ENCODE measurements at places on chromosomes 11 and 22. TPM values are rescaled to one million over a fixed set of nuclear protein-coding genes. Genes with fewer than 3 reads are reported as not detected.
A peak's percentile ranks its signal among the peaks of the same experiment; 100 is the strongest.

DNA sequence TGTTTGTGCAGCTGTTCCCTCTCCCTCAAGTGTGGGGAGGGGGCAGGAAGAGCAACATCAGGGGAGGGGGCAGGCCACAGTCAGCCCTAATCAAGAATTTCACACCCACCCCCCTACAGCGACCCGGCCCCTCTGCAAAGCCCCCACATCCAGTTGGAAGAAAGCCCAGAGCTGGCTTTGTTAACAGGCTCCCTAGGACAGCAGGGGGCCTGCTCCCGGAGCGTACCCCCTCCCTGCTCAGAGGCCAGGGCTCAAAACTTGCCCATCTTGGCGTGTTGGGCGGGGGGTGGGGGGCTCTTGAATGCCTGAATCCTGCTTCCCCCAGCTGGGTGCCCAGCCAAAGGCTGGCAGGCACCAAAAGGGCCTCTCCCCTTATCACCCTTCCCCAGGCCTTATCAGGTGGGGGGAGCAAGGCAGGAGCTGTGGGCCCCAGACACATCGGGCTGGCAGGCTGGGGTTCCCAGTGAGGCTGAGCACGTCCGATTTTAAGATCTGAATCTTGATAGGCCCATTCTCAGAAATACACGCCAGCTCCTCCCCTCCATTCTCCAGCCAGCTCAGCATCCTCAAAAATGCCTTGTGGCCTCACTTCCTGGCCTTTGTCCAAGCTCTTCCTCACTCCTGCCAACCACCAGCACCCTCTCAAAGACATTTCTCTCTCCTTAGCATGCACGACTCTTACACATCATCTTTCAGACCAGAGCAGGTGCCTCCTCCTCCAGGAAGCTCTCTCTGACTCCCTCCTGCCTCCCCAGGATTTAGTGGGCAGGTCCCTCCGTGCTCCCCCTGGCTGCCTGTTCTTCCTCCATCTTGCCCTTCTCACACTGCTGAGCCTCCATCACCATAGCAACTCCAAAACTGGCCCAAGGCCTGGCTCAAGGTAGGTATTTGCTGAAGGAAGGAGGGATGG lies 384.8 kb downstream of the MN1 start:
- no peaks in the 10 kb centered on the region for H3K27me3 ChIP-seq
- H3K4me1 ChIP-seq, result peaks cover 4% of the 10 kb centered on the region
- H3K36me3 ChIP-seq, result no peaks in the 10 kb centered on the region
- peak; percentile 83 for DNase-seq
- no peak overlapping the region for H3K4me3 ChIP-seq
- peak overlapping the region; percentile 81 for H3K27ac ChIP-seq

DNA sequence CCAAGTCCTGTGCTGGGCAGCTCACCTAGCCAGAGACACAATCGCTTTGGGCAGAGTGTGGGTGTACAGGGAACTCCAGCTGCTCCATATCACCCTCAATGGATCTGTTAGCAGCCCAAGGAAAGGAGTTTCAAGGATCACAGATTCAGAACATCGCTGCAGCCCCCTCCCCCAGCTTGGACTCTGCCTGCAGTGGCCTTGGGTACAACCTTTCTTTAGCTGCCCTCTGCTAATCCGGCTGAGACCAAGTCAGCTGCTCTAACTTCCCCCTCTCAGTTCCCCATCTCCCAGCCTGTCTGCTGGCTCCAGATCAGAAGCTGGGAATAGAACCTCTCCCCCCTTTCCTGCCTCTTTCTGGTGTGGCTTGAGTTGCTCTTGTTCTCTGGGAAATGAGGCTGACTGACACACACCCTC lies 1.3 kb downstream of the TMEM86A start:
- peaks cover 4% of the 10 kb centered on the region for H3K36me3 ChIP-seq
- no peak overlapping the region for H3K27ac ChIP-seq
- no peak for DNase-seq
- peaks cover 9% of the 10 kb centered on the region for H3K4me1 ChIP-seq
- H3K27me3 ChIP-seq, result peaks cover 9% of the 10 kb centered on the region

Gene ADAMTS8
- total RNA-seq, result 3.7 TPM

GRCh38 chr11:43735961-43736360 lies 55.4 kb downstream of the HSD17B12 start:
- no peak for DNase-seq
- H3K4me3 ChIP-seq, result no peak overlapping the region
- H3K4me1 ChIP-seq, result peaks cover 4% of the 10 kb centered on the region
- H3K27ac ChIP-seq, result peak overlapping the region; percentile 72

DNA sequence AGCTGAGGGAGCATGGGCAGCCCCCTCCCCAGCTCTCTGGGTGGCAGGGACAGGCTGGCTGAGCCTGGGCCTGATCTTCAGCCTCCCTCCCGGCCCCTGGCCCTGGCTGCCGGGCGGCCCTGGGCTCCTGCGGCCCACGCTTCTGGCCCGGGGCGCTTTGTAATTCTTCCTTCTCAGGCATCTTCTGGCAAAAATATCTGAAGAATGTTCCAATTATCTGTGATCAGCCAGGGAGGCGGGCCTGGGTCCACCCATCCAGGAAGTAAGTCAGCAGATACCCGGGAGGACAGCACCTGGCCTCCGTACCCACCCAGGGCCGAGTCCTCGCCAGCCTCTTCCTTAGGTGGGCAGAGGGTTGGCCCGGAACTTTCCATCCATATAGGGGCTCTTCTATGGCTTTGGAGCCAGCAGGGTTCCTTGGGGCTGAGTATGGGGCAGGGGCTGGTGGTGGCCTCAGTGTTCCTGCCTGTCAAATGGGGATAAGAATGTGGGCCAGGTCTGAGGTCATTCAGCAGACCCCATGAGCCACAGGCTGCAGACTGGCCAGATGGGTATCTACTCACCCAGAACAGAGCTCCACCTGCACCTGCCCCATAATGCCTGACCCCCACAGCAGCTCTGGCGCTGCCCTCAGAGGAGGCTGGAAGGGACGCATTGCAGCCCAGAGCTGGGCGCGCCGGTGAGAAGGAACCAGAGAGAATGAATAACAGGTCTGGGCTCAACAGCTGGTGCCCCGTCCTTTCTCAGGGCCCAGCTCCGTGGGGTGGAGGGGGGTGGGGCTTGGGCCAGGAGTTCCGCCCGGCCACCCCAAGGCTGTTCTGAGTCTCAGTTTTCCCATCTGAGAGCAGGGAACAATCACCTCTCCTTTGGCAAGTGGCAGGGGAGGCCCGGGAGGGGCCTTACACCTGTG lies 16.2 kb downstream of the WNT7B start:
- H3K4me1 ChIP-seq, result no peaks in the 10 kb centered on the region
- no peak overlapping the region for H3K27ac ChIP-seq
- DNase-seq, result peak; percentile 74
- no peaks in the 10 kb centered on the region for H3K36me3 ChIP-seq

DNA sequence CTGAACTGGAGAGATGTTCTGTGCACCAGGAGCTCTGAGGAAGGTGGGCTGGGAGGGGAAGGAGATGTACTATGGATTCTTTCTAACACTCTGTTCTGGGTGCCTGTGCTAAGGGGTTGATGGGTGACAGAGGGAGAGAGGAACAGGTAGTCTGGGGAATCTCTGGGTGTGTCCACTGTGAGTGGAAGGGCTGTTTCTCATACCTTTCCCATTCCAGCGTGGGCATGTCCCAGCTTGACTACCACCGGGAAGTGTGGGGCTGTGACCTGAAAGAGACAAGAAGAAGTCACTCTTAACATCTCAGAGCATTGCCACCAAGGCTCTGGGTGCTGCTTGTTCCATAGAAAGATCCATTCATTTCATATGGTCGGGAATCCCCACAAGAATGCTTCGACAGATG lies 121.9 kb downstream of the FBXO7 start:
- DNase-seq, result no peak
- H3K4me3 ChIP-seq, result no peak overlapping the region
- no peaks in the 10 kb centered on the region for H3K27me3 ChIP-seq
- H3K36me3 ChIP-seq, result no peaks in the 10 kb centered on the region
- H3K27ac ChIP-seq, result no peak overlapping the region
- H3K4me1 ChIP-seq, result no peaks in the 10 kb centered on the region

Gene KRTAP5-1
- total RNA-seq, result not detected

- H3K27me3 ChIP-seq, result no peaks in the 10 kb centered on the region
- H3K27ac ChIP-seq, result no peak overlapping the region
- no peak overlapping the region for H3K4me3 ChIP-seq
- peaks cover 90% of the 10 kb centered on the region for H3K36me3 ChIP-seq
Observed at GRCh38 chr11:110243791-110244190, 52.6 kb downstream of the RDX start.

Gene JOSD1
- 21.2 TPM for total RNA-seq

- no peak overlapping the region for H3K4me3 ChIP-seq
- peaks cover 6% of the 10 kb centered on the region for H3K36me3 ChIP-seq
- H3K4me1 ChIP-seq, result peaks cover 27% of the 10 kb centered on the region
- DNase-seq, result no peak
- H3K27me3 ChIP-seq, result no peaks in the 10 kb centered on the region
Observed at GRCh38 chr11:12717851-12718291, 43.6 kb downstream of the TEAD1 start.

- no peaks in the 10 kb centered on the region for H3K4me1 ChIP-seq
- DNase-seq, result no peak
- H3K36me3 ChIP-seq, result no peaks in the 10 kb centered on the region
- H3K27ac ChIP-seq, result no peak overlapping the region
- no peak overlapping the region for H3K4me3 ChIP-seq
Observed at GRCh38 chr22:27245056-27245455, 556.5 kb downstream of the MN1 start.

DNA sequence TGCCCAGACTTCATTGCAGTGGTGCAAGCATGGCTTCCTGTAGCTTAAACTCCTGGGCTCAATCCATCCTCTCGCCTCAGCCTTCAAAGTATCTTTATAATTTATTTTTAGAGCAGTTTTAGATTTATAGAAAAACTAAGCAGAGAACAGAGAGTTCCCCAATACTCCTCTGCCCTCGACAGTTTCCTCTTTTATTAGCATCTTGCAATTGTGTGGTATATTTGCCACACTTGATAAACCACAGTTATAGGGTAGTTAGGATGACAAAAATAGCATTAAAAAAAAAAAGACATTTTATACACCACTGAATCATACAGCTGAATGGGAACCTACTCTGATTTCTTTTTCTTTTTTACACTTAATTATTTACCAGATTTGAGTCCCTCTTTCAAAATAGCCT lies 31.2 kb downstream of the MS4A2 start:
- peaks cover 13% of the 10 kb centered on the region for H3K4me1 ChIP-seq
- no peaks in the 10 kb centered on the region for H3K27me3 ChIP-seq
- no peak overlapping the region for H3K4me3 ChIP-seq
- H3K36me3 ChIP-seq, result no peaks in the 10 kb centered on the region

DNA sequence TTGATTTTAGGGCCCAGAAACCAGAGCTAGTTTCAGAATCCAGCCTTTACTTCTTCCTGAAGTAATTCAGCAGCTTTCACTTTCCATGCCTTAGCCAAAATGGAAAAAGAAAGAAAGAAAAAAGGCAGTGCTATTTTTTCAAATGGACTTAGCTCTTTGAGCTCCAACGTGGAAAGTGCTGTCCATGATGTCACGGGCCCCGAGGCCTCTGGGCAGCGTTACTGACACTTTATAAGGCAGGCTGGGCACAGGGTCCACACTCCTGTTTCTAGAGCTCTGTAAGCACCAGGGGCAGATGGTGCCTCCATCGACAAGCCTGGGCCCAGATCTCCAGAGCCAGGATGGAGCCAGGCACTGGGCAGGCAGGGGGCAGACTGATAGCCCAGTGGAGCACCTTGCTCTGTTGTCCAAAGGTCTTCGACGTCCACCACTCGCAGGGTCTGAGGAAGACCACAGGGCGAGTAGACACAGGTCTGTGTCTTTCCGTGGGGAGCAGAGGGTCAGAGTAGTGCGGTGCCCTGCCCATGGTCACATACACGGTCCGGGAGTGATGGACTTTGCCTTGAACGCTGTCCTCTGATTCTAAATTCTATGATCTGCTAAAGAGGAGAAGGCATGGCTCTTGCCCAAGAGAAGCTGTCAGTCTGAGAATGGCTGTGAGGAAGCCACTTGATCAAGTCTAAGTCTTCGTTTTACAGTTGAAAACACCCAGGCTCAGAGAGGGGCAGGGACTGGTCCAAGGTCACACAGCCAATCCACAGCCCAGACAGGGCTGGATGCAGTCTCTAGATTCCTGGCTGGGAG lies 22.0 kb upstream of the WNT11 start:
- no peak overlapping the region for H3K4me3 ChIP-seq
- DNase-seq, result no peak
- no peak overlapping the region for H3K27ac ChIP-seq
- no peaks in the 10 kb centered on the region for H3K27me3 ChIP-seq

- H3K27me3 ChIP-seq, result no peaks in the 10 kb centered on the region
- no peak for DNase-seq
- no peak overlapping the region for H3K4me3 ChIP-seq
- H3K4me1 ChIP-seq, result no peaks in the 10 kb centered on the region
Observed at GRCh38 chr22:33512908-33513307, 407.4 kb downstream of the LARGE1 start.

GRCh38 chr11:79028225-79028624 lies 412.6 kb downstream of the TENM4 start:
- no peaks in the 10 kb centered on the region for H3K27me3 ChIP-seq
- H3K4me3 ChIP-seq, result no peak overlapping the region
- no peak overlapping the region for H3K27ac ChIP-seq
- H3K4me1 ChIP-seq, result peaks cover 25% of the 10 kb centered on the region
- peak; percentile 35 for DNase-seq
- H3K36me3 ChIP-seq, result no peaks in the 10 kb centered on the region

Gene OR8D1
- not detected for total RNA-seq

- H3K27ac ChIP-seq, result no peak overlapping the region
- peaks cover 5% of the 10 kb centered on the region for H3K27me3 ChIP-seq
- no peaks in the 10 kb centered on the region for H3K4me1 ChIP-seq
- H3K36me3 ChIP-seq, result peaks cover 12% of the 10 kb centered on the region
- peak; percentile 66 for DNase-seq
Observed at GRCh38 chr22:32475468-32476010, 928 bp downstream of the FBXO7 start.

Gene APOBEC3B
- total RNA-seq, result 4.1 TPM

Gene TRIM64
- not detected for total RNA-seq

GRCh38 chr22:21972293-21972779 lies 10.3 kb downstream of the TOP3B start:
- H3K4me1 ChIP-seq, result no peaks in the 10 kb centered on the region
- H3K27ac ChIP-seq, result no peak overlapping the region
- no peak overlapping the region for H3K4me3 ChIP-seq
- peak; percentile 89 for DNase-seq

DNA sequence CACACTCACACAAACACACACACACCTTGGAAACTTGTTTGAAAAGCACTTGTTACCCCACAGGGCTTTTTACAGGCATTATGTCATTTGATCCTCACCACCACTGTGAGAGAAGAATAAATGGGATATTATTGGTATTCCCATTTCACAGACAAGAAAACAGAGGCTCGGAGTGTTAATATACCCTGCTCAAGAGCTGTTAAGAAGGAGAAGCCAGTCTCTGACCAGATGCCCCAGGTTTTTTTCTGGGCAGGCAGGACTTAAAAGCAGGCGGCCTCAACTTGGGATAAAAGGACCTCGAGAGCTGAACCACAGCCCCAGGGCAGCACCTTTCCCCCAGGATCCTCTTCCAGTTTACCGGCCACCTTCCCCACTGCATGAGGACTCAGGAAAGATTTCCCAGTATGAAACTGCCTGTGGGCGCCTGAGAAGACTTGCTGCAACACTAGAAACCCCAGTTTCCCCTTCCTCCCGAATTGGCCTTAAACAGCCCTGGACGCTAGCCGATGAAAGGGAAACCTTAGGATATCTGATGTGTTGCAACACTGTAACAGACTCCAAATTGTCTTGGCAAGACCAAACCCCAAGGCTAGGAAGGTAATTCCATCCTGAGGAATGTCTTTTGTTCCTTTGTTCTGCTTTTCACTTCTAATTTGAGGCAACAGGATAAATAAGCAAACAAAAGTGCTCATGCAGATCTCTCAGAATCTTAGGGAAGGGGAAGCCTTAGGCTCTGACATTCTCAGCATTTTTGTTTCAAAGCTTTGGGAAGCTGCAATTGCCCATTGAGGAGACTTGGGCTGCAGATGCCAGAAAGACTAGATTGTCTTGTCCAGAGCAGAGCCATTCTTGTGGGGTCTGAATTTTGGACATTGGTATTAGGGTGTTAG lies 173.5 kb downstream of the TRIM29 start:
- no peaks in the 10 kb centered on the region for H3K36me3 ChIP-seq
- peaks cover 11% of the 10 kb centered on the region for H3K4me1 ChIP-seq
- no peaks in the 10 kb centered on the region for H3K27me3 ChIP-seq
- H3K27ac ChIP-seq, result peak overlapping the region; percentile 30
- peak overlapping the region; percentile 22 for H3K4me3 ChIP-seq

Data from endodermal cell (in vitro differentiated cells).